LoVo (cell line): ENCODE measurements at places on chromosomes 6 and 20.
A peak's percentile ranks its signal among the peaks of the same experiment; 100 is the strongest.

- no peak for DNase-seq
Observed at GRCh38 chr20:9493803-9494202, 20.6 kb upstream of the LAMP5 start.

GRCh38 chr6:30206152-30206551, 7.1 kb downstream of the TRIM26 start:
- no peak for DNase-seq

- DNase-seq = no peak
Observed at GRCh38 chr6:116015983-116016382, 44.7 kb downstream of the FRK start.

- no peak for DNase-seq
Observed at GRCh38 chr20:63171991-63172390, 43.9 kb downstream of the YTHDF1 start.

- DNase-seq = no peak
Observed at GRCh38 chr20:24745206-24745605, 203.9 kb upstream of the CST7 start.

DNA sequence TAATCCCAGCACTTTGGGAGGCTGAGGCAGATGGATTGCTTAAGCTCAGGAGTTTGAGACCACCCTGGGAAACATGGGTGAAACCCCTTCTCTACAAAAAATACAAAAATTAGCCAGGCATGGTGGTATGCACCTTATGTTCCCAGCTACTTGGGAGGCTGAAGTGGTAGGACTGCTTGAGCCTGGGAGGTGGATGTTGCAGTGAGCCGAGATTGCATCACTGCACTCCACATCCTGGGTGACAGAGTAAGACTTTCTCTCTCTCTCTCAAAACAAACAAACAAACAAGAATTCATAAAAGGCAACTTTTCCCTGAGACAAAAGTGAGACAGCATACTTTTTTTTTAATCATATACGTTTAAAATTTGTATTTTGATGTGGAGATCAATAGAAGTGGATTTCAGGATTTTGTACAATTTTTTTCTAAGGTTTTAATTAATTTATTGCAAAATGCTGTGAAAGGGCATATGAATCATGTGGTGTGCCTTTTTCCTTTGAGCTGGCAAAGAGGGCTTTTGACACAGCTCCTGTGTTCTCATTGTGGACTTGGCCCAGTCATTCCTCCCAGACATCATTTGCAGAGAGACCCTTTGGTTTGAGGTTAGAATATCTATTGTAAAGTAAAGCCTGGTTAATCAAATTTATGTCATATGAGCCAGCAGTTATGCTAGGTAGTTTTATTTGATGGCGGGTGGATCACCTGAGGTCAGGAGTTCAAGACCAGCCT, 77.1 kb downstream of the TULP4 start:
- DNase-seq = no peak

- DNase-seq = no peak
Observed at GRCh38 chr20:56575961-56576360, 42.9 kb downstream of the FAM209B start.

GRCh38 chr6:83878902-83879644, 19.6 kb downstream of the CYB5R4 start:
- no peak for DNase-seq

DNA sequence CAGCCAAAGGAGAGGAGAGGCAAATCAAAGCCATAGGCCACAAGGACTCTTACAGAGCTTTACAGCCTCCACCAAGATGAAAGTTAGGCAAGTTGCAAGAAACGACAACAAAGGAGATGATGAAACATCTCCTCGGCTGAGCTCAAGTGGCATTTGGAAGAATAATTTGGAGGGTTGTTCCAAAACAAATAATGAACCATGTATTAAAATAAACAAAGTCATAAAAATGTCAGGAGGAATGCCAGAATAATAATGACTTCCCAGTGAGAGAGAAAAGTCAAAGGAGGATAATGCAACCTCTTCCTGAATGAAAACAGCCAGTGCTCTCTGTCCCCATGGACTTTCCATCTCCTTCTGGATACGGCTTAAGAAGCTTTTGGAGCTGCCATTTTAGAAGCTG, 371.4 kb upstream of the ID4 start:
- no peak for DNase-seq

DNA sequence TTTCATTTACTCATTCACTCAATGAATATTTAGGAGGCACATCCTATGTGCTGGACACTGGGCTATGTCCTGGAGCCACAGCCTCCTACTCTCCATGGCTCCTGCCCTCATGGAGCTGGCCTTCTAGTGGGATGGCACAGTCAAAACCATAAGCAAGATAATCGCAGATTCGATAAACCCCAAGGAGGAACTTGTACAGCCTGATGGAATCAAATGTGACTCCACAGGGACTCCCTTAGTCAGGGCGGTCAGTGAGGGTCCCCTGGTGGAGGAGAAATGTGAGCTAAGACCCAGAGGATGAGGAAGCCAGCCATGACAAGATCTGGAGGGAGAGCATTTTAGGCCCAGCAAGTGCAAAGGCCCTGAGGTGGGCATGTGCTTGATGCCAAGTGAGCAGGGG, 211.9 kb downstream of the PREX1 start:
- DNase-seq = no peak

- DNase-seq = no peak
Observed at GRCh38 chr6:119024111-119024510, 54.4 kb downstream of the FAM184A start.

- peak; percentile 89 for DNase-seq
Observed at GRCh38 chr20:34872622-34873224, at the start of gene GGT7. Gene GGT7, minus strand, starts transcription at chr20:34872856. Its CDS starts 41 bp downstream, at chr20:34872815.

DNA sequence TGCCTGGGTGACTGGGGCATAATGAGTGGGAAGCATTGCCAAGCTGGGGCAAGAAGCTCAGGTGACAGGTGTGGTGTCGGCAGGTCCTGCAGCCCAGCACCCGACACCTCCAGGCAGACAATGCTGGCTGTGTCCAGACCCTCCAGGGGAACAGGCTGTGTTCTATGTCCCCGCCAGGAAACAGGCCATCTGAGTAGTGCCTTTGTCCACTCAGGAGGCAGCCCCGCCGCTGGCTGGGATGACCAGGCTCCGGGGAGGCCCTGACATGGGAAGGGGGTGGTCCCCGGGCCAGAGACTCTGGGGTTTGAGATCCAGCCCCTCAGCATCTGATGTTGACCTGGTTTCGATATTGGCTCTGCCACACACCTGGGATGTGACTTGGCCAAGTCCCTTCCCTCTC, 28.4 kb downstream of the SNPH start:
- DNase-seq = no peak

DNA sequence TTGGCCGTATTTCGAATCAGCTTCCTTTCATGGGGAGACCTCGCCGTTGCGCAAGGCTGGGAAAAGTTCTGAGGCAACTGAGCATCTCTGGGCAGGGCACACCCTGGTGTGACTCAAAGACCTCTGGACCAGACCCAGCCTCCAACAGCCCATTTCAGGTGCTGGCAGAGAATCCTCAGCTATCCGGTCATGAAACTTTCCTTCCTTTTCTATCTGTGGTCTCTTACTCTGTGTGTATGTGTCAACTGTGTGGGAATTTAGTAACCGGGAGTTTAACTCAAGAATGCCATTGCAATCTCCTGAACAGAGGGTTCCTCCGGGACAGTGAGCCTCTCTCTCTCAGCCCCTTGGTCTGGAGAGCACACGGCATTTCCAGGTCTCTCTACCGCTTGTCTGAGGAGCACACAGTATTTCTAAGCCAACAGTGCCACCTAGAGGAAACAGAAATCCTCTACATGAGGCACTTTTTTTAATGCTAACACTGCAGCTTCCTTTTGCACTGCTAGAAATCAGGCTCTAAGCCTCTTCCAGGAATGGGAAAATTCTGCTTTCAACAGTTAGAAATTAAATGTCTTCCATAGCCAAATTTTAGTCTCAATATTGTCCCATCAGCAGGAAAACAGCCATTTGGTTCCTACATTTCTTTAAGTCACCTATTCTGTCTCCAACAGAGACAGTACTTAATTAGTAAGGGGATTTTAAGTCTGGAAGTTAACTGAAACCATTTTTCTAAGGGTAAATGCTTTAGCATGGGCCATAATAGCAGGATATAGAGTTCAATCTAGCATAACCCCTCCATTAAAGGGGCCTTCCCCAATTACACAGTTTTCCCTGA, 32.7 kb downstream of the PLN start:
- DNase-seq = peak; percentile 66

- DNase-seq = no peak
Observed at GRCh38 chr6:108604156-108604555, 43.4 kb downstream of the FOXO3 start.

- DNase-seq = no peak
Observed at GRCh38 chr20:3423126-3423525, 15.7 kb upstream of the DNAAF9 start.

- no peak for DNase-seq
Observed at GRCh38 chr6:10235344-10235743, 179.5 kb downstream of the TFAP2A start.

DNA sequence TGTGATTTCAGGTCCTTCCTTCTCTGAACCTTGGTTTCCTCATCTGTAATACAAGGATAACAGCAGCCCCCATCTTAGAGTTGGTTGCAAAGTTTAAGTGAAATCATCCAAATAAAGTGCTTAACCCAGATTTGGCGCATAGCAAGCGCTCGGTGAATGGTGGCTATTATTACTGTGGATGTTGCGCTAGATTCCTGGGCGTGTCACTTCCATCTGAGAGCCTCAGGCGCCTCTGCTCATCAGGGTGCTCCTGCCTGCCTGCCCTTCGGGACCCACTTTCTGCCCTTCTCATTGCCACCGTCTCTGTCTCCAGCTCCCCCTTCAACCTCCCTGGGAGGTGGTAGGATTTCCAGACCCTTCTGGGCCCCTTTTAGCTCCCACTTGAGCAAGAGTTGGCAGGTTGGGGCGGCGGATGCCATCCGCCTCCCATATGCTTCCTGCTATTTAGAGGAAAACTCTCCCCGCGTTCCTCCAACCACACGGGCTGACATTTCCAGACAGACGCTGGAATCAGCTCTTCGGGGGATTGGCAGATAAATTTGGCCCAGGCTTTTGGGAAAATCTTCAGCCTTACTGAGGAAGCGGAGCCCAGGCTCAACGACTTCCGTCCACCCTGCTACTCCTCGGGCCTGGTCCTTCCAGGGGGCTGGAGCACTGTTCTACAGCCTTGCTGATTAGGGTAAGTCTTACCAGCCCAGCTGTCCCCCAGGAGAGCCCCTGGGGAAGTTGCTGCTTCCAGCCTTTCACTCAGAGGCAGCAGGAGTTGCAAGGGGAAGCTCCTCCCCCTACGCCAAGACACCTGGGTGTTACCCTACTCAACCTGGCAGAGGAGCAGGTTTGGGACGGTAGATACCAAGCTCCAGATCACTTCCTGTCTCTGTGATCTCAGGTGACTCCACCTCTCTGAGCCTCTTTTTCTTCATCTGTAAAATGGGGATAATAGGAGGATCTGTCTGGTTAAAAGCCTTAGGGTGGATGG, 71.5 kb downstream of the DLGAP4 start:
- no peak for DNase-seq

DNA sequence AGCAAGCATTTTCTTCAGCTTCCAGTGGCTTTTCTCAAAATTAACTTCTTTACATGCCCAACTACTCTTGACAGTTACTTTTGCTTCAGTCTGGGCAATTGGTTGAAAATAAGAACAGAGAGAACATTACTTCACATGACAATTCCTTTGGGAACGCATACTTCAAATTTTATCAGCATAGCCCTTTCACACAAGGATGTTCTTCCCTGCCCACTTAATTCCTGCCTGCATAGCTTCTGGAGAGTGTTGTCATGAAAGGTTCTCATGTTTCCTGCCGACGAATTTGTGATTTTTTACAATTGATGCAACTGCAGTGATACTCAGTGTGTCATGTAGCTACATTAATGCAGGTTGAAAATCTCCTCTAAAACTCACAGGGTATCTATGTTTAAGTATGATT, 22.0 kb upstream of the SNRNP48 start:
- DNase-seq = no peak

DNA sequence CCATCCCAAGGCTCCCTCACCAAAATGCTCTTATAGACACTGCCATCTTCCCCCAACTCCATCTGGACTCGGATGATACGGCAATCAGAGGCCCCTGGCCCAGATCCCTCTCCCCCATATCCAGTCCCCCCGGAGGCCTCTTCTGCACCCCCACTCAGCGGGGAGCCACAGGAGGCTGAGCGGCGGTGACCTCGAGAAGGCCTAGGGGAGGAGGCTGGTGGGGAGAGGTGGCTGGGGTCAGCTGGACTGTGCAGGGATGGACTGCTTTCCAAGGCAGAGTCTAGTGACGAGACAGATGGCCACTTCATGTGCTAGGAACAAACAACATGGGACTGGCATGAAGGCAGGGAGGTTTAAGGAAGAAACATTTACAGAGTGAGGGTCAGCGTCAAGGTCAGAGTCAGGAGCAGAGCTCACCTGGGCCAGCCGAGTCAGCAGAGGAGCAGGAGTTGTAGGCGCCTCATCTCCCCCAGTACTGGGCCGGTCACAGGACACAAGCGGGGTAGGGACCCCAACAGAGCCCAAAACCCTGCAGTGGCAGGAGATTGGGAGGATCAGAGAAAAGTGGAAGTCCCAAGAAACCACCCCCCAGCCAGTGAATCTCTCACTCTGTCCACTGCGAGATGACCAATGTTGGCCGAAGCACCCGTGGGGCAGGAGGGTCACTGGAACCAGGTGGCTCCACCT, 3.7 kb downstream of the PFDN6 start:
- no peak for DNase-seq

DNA sequence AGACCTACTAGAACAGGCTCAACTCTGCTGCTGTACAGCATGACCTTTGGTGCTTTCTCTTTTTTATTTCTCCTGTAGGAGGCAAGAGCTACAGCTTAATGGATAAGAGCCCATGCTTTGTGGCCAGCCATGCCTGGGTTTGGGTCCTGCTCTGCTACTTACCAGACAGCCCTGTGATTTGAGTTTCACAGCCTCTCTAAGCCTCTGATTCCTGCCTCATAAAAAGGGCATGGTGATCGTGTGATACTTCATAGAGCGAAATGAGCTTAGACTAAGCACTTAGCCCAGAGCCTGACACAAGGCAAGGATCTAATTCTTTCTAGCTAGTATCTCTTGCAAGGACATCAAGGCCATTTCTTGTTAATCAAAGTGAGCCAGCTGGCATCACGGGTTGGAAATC, 19.3 kb upstream of the PDE7B start:
- no peak for DNase-seq

DNA sequence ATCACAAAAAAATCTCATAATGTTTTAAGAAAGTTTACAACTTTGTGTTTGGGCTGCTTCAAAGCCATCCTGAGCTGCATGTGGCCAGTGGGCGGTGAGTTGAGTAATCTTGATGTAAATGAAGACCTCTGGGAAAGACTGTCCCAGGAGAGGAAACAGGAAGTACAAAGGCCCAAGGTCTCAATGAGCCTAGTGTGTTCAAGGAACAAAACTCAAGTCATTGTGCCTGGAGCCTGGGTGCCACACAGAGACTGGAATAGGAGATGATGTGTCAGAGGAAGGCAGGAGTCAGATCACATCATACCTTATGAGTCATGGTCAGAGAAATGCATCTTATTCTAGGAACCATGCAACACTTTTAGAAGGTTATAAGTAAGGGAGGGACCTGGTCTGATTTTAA, 51.5 kb downstream of the COL19A1 start:
- no peak for DNase-seq
